ENCODE measurements at places on chromosomes 11 and 22.

GRCh38 chr11:47971501-47971900 is 8.9 kb upstream of the PTPRJ start:
- DNase-seq: no peak

DNA sequence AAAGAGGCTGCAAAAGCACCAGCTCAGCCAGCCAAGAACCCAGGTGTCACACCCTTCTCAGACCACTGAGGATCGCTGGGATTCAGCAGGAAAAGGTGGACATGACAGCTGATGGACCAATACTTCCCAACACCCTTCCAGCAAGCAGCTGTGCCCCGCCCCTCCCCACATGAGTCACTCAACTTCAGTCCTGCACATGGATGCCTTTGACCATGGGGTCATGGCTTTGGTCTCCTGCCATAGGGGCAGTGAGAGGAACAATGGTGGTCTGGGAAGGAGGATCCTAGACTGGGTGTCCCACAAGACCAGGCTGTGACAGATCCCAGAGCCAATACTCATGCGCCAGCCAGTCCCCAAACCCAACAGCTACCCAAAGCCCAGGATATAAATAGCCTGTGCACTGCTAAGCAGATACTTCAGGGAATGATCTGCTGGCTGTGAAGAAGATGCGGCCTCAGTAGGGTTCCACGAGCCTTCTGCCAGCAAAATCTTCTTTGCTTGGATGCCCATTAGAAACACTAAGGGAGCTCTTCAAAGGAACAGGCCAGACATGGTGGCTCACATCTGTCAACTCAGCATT is 5.5 kb upstream of the RGL4 start:
- no peak for DNase-seq

GRCh38 chr11:82494988-82495432 is 238.7 kb downstream of the FAM181B start:
- peak; percentile 66 for DNase-seq

DNA sequence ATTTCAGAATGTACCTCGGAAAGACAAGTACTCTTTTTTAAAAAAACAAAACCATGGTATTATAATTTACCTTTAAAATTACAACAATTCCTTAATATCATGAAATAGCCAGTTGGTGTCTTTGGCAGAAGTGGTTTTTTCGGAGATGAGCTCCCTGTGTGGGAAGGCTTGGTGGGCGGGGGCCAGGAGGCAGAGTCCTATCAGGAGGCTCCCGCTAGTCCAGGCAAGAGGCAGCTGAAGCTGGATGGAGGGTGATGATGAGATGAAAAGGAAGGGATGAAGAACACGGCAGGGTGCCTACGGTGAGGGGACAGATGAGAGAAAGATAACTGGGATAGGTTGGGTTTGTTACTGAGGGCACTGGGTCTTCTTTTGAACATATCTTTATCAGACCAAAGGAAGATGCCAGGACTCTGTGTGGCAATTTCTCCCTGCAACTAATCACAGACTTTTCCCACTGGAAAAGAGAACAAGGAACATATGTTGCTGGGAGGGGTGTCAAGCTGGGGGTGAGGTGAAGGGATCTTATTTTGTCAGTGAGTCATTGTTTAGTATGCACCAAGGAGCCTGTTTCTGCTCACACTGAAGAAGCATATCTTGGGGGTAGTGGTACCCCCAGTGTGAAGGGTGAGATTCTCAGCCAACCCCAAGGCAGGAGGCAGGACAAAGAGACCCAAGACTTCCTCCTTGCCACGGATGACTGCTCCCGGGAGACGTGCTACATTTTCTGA is 91.5 kb upstream of the YWHAH start:
- no peak for DNase-seq

GRCh38 chr22:49592780-49593501 is 234.7 kb downstream of the BRD1 start:
- DNase-seq: no peak

DNA sequence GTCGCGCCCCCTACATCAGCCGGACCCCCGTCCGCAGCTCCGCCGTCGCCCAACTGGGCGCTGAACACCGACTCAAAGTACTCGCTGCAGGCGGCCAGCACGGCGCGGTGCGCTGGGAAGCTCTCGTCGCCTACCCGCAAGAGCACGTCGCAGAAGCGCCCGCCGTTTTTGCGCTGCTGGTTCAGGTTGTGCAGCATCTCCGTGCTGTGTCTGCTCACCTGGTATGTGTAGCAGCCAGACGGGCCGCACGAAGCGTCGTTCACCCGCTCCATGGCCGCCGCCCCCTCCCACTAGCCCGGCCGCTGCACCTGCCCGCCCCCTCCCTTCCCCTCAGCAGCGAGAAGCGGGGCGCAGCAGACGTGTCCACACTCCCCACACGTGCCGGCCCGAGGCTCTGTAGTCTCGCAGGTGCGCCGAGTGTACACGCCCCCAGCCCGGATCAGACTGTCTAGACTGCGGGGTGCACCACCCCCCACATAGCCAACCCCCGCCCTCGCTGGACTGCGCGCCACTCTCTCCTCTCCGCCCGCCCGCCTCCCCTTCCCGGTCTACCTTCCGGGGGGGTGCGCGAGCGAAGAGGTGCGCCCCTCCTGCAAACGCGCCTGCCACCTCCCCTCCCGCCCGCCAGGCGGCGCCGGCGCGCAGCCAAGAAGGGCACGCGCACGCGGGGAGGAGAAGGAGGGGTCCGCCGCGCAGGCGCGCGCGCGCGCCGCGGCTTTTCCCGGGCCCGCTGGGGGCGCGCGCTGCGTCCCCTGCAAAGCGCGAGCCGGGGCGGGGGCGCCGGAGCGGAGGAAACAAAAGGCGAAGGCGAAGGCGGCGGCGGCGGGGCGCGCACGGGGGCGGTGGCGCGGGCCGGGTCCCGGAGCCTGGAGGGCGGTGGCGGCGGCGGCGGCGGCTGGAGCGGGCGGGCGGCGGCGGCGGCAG is 553 bp downstream of the PATZ1 start:
- DNase-seq: peak; percentile 91

GRCh38 chr22:26941896-26942636 is 284.7 kb downstream of the MIAT start:
- DNase-seq: no peak

GRCh38 chr11:27361649-27362431 is 1.2 kb downstream of the CCDC34 start:
- no peak for DNase-seq

- peak; percentile 80 for DNase-seq
These were observed 3.0 kb downstream of the NCR3LG1 start for GRCh38 chr11:17354601-17354991.

DNA sequence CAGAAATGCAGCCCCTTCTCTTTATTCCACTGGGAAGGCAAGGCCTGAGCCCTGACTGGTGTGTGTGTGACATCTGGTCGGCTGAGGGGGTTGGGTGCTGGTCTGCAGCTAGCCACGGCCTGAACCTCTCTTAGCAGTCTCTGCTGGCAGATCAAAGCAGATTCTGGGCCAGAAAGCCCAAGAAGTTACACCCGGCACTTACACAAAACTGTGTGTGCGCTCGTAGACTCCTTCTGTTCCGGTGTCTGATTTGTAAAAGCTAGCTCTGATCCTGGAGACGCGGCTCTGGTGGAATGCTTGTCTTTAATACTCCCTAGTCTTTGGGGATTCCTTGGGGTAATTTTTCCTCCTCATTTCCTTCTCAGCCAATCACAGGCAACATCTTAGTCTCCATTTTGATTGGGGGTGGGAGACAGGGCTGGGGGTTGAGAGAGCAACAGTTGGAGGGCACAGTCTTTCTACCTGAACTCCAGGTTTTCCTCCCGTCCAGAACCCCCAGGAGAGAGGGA is 5.5 kb downstream of the PKNOX2 start:
- DNase-seq: no peak

GRCh38 chr11:69173331-69173730 is 17.6 kb downstream of the SMIM38 start:
- no peak for DNase-seq

GRCh38 chr11:83663446-83663845 is 377.3 kb upstream of the CCDC90B start:
- no peak for DNase-seq

DNA sequence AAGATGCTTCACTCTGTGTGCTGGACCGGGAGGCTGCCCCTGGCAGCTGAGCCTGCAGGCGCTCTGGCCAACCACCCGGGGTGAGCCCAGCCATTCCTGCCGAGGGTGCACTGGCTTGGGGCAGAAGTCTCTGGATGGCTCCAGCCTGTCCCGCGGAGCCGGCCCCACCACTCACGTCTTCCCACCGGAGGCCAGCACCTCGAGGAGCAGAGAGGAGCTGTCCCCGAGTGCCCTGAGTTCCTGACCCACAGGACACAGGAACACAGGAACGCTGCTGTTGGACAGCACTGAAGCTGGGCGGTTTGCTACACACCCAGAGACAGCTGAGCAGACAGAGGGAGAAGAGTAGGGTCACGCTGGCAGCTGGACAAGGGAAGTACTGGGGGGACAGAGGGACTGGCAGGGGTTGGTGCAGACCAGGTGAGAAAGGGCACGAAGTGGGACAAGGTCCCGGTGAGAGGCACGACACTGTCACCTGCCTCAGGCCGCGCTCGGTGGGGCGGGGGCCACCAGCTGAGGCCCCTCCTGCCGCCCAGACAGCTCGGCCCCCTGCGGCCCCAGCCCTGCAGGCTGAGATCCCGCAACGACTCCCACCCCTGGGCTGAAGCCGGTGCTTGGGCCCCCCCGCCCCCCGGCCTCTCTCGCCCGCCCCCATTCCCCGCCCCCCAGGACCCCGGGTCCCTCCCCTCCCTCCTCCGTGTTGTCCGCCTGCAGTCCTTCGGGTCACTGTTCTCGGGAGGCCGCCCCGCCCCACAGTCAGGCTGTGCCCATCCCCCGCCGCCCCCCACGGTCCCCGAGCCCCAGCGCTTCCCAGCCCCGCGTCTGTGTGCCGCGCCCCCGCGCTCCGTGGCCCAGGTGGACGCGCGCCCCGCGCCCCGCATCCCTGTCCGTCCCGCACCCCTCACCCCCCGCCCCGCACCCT is 624 bp upstream of the B4GALNT4 start:
- no peak for DNase-seq

DNA sequence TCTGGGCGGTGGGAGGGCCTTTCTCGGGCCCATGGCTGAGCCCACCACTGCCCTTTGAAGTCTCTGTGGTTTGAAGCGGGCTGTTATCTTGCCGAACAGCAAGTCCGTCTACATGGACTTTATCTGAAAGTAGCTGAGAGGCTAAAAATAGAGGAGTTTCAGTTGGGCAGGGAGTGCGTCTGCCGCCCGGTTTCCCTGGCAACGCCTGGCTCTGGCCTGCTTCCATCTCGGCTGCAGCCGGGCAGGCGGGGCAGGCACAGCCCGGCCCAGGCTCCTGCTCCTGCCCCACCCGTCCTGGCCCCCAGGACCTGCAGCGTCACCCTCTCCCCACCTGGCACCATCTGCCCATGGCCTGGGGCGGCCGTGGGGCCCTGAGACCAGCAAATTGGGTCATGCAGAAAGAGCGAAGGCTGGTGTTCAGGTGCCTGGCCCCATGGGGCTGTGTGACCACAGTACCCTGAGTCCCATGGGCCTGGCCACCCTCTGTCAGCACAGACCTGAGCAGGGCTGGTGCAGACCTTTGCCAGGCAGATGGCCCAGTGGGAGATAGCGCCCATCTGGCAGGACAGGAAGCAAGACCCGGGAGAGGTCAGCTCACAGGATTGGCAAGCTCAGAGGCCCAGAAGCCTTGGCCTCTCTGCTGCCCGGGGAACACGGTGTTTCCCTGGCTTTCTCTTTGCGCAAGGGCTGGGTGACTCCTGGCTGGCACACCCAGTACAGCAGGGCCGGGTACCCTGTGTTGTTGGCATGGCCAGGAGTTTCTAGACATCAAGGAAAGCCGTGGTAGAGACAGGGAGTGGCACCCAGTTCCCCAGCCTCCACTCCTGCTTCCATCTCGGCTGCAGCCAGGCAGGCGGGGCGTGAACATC is 79.1 kb upstream of the KCNQ1OT1 start:
- DNase-seq: peak; percentile 57

GRCh38 chr11:77191429-77191822 is 63.4 kb downstream of the MYO7A start:
- no peak for DNase-seq

DNA sequence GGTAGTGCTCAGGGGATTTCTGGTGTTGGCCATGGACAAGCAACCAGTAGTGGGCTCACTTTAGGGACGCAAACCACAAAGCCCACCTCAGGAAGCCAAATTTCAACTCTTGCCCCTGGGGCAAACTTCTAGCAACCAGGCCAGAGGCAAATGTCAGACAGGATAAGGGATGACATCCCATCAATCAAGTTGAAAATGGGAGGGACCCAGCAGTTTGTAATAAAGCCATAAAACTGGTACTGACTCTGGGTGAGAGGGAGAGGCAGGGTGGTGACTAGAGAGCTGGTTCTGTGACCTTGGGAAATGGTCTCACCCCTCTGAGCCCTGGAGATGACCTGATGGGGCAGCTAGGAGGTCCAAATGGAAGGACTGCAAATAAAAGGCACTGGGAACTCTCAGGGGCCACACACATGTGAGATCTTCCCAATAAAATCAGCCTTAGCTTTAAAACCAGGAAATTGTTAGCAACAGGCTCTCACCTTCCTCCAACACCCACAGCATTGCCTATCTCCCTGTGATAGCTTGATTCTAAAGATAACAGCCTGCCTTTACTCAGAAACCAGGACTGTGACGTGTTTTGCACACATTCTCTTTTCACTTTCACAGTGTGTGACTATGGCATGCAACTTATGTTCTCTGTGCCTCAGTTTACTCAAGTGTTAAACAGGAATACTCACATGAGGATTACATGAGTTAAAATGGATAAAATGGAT is 6.4 kb upstream of the TBC1D10A start:
- no peak for DNase-seq

- DNase-seq: no peak
These were observed at the start of gene CEND1 for GRCh38 chr11:789943-790342. TSS of gene CEND1 (minus strand) at chr11:790090. CDS start at chr11:788576, 1,514 bp downstream.

- no peak for DNase-seq
These were observed 44.7 kb upstream of the RTL6 start for GRCh38 chr22:44542561-44543222.

GRCh38 chr22:23806837-23807236 is 20.1 kb downstream of the SMARCB1 start:
- no peak for DNase-seq

GRCh38 chr11:93512949-93513667 is 30.1 kb downstream of the SMCO4 start:
- DNase-seq: peak; percentile 57

DNA sequence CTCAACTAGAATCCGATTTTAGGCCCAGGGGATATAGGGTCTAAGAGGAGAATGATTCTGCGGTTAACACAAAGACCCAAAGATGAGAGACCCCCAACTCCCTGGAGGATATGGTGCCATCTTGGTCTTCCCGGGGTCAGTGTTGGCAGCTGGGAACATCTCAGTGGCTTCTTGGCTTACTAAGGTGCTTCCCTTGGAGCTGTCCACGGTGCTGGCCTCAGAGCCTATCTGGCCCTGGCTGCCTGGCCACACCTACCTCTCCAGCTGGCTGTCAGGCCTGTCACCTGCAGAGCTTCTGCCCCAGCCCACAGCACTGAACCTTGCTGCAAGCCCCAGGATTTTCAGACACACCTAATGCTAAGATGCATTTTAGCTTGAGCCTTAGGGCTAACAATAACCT is 70.7 kb upstream of the THY1 start:
- peak; percentile 61 for DNase-seq

- DNase-seq: no peak
These were observed 76.0 kb downstream of the ST3GAL4 start for GRCh38 chr11:126431401-126432064.

DNA sequence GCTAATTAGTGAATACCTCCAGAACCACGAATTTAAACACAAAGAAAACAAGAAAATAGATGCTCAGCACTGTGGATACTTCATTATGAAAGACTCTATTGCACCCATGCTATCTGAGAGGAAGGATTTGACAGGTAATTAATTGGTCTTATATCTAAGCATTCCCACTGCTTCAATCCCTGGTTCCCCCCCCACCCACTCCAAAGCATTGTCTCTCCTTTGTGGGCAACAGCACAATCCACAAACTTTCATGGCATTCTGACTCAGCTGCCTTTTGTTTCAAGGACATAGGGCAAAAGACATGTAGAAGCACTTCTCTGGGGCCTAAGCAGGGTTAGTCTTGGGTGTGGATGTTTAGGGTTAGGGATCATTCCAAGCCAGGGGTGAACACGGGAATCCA is 551.4 kb downstream of the BUD13 start:
- DNase-seq: no peak

All from suppressor macrophage (primary cell).